ENCODE measurements at places on chromosomes 3 and 15.

DNA sequence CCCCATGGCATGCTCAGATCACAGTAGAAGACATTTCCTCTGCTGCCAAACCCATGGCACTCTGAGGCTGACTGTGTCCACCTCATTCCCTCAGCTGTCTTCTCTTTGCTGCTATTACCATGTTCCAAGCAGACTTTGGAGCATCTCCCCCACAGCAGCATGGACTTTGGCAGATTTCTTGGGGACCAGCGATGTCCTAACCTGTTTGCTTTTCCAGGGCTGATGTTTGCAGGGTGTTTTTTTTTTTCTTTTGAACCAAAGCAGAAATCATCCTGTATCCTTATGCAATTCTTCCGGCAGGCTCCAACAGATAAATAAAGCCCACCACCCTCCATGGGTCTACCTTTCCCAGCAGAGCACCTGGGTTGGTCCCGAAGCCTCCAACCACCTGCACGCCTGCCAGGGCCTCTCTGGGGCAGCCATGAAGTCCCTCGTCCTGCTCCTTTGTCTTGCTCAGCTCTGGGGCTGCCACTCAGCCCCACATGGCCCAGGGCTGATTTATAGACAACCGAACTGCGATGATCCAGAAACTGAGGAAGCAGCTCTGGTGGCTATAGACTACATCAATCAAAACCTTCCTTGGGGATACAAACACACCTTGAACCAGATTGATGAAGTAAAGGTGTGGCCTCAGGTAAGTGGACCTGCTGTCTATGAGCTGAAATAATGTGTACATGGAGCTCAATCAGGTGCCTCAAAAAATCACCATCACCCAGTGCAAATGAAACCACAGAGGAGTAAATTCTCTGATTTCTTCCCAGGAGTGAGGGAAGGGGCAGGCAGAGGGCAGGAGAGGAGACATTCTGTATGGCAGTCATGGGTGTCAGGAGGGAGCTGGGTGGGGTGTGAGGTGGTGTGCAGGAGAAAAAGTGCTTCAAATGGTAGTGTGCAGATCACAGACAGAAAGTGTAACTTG lies at the start of gene AHSG:
Gene AHSG, plus strand, starts transcription at position 340 of the 916 bp plus-strand sequence. Its CDS starts 82 bp downstream, at position 422.
- DNase-seq: no peak

DNA sequence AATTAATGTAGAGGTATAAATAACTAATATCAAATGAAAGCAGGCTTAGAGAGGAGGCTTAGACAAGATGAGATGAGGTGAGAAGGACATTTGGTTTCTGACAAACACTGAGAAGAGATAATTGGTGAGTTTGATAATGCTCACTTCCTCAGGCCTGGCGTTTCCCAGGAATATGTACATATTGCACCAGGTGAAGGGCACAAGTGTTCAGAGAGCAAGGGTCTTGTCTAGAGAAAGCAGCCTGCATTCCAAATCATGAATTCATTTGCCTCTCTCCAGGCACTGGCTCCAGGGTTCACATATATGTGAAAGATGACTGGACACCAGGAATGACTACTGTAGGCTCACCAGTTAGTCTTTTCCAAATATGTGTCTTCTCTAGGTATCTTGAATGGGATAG lies 48.0 kb upstream of the LPP start:
- no peak for DNase-seq

GRCh38 chr15:78392430-78392829 lies 45.6 kb upstream of the IREB2 start:
- DNase-seq: peak; percentile 39

- no peak for DNase-seq
Observed at GRCh38 chr3:40871394-40871793, 327.9 kb upstream of the CTNNB1 start.

GRCh38 chr3:12959410-12959809 lies 113.8 kb downstream of the IQSEC1 start:
- no peak for DNase-seq

GRCh38 chr15:38846346-38846745 lies 281.7 kb upstream of the RASGRP1 start:
- no peak for DNase-seq

DNA sequence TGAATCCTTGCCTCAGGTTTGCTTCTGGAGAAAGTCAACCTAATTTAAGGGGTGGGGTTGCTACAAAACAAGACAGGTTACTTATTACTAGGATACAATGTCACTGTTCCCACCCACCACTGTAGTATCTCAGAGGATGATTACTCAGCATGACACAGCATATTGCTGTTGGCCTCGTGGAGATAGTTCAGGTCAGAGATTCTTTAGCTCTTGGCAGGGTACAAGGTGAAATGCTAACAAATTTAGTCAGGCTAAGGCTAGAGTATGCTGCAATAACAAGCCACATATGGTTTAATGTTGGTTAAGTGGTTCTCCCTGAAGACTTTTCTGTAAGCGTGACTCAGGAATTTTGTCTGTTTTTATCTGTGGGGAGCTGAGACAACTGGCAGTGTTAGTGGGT lies 161.8 kb downstream of the EDEM1 start:
- no peak for DNase-seq

DNA sequence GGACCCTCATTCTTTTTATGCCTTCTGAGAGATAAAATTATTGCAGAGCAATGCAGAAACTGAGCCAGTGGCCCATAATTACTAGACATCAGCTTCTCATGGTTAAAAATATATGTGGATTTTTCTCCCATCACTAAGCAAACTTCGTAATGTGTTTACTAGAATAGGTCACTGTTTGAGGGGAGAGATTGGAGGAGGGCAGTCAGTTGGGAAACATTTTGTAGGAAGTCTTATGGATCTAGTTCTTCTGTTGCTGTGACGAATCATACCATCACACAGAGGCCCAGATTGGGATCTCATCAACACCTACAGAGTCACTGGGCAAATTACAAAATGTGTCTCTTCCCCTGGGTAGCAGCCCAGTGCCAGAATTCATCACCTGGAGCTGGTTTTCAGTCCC lies 81.4 kb downstream of the PDE8A start:
- DNase-seq: no peak

DNA sequence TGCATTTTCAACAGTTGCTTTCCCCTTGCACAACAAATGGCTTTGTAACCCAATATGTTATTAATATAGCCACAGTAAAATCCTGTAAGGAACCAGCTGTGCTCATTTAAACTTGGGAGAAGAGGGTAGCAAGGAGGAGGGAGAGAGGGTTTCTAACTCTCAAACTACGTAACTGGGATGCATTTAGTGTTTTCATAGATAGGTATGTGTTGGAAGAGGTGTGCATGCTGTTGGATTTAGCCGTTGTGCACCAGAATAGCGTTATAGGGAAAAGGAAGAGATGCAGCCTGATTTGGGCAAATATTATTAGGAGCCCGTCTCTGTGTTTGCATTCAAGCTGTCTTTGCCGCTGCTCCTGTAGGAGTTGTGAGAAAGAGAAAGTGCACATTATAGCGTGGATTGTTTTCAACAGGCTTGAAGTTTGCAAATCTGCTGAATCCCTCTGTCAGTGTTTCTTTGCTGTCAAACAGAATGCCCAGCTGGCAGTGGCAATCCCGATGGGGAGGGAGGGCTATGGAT lies 39.4 kb downstream of the ARPP21 start:
- DNase-seq: no peak
